ENCODE measurements at places on chromosomes 1 and 21.

DNA sequence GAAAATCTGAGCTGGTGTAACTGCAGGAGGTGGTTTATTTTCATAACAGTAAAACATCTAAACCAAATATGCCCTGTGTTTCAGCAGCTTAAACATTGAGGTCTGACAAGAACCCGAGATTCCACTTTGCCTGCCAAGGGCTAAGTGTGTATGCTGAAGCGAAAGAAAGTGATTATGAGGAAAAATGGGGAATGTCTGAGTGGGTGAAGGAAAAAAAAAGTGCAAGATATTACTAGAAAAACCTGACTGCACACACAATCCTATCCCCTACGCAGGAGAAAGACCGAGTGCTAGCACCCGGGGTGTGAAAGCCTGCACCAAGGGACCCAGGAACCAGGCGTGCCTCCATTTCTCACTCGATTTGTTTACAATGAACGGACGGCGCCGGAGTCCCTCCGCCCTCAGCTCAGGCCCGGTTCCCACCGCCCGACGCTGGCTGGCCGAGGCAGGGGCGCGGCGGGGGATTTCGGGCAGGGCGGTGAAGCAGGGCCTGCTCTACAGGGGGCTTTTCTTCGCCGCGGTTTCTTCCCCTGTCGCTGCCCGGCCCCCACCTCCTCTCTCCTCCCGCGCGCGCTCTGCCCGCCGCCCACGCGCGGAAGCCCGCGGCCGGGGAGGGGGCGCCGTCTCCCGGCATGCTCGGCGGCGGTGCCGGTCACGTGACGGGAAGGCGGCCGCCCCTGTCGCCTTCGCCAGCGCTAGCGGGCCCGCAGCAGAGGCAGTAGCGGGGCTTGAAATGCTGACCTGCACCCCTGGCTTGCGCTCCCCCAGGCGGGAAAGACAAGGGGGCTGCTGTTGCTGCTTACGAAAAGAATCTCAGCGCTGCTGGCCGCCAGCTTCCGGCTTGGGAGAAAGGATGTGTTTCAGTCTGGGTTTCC is 35.9 kb downstream of the ITPKB start:
- peak; percentile 83 for DNase-seq

GRCh38 chr1:68378296-68379084 is 71.3 kb downstream of the RPE65 start:
- no peak for DNase-seq

- no peak for DNase-seq
These were observed 216.9 kb upstream of the SAMSN1 start for GRCh38 chr21:14762734-14763694.

GRCh38 chr1:210332233-210332632 is 3.5 kb downstream of the HHAT start:
- no peak for DNase-seq

DNA sequence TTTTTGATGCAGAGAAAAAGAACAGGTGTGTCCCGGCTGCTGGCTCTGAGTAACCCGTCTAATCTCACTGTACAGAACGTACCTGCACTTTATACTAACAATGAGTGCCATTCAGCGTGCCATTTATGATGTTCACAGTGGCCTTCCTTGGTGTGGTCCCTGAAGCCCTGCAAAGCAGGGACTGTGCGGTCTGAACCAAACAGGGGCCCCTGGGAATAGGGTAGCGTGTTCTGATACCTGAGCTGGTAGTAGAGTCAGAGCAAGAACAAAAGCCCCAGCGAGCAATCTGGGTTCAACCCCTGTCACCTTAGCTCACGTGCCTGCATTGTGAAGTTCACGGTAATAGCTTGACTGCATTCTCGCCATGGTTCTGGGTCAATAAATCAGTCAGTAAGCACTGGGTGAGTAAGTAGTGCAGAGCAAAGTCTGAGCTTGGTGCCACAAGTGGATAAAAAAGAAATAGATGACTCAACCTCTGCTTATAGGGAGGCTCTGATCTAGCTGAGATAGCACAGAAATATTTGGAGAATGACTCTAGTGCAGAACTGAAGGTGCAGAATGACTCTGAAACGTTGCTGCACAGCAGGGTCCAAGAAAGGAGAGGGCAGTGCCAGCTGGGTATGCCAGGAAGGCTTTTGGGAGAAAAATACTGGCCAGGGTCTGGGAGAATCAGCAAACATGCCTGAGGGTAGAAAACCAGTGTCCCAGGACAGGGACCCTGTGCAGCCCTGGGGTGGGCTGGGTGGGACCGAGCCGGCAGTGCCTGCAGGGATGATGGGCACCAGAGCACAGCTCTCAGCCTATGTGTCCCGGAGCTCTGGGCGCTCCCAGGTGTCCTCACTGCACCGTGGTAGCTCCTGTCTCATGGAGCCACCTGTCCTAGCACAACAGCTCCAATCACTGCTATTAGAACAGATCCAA is 125.9 kb downstream of the RHOU start:
- no peak for DNase-seq

GRCh38 chr1:79052829-79053449 is 46.4 kb upstream of the ADGRL4 start:
- DNase-seq, result no peak

GRCh38 chr1:208825300-208825699 is 581.1 kb upstream of the PLXNA2 start:
- no peak for DNase-seq

- no peak for DNase-seq
These were observed 43.8 kb downstream of the NCF2 start for GRCh38 chr1:183546427-183546826.

DNA sequence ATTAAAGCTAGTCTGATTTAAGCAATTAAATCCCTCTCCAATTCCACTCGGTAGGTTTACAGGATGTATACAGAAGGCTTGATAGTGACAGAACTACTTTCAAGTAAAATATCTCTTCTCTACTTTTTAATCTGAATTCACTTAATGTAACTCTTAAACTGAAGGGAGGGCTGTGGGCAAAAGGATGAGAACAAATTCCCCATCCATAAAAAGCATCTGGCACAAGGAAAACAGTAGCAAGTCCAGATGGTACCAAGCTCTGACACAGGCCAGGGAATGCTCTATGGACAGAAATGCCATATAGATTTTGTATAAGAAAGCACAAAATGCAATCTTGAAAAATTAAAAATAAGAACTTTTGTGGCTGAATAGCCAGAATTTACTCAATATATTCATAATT is 53.1 kb upstream of the USH2A start:
- DNase-seq, result no peak

GRCh38 chr1:209513226-209513625 is 70.3 kb upstream of the CAMK1G start:
- no peak for DNase-seq

- no peak for DNase-seq
These were observed 299.7 kb downstream of the GRIK1 start for GRCh38 chr21:29640080-29640508.

DNA sequence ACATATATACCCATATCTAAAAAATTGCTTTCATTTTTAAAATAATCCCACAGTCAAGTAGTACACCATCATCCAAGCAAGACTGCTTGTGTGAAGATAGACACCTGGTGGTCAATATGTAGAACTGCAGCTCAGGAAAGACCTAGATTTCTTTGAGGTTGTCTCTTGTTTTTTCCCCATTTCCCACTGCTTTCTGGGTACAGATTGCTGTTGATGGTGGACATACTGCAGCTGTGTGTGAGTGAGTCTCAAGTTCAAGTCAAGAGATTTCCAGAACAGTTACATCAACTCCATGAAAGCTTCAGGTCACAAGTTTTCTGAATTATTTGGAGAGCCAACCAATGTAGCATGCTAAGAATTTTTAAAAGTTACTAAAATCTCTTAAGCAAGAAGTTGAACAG is 306.4 kb downstream of the DUSP10 start:
- DNase-seq, result no peak

GRCh38 chr1:191668525-191668924 is 489.7 kb upstream of the RGS18 start:
- no peak for DNase-seq

DNA sequence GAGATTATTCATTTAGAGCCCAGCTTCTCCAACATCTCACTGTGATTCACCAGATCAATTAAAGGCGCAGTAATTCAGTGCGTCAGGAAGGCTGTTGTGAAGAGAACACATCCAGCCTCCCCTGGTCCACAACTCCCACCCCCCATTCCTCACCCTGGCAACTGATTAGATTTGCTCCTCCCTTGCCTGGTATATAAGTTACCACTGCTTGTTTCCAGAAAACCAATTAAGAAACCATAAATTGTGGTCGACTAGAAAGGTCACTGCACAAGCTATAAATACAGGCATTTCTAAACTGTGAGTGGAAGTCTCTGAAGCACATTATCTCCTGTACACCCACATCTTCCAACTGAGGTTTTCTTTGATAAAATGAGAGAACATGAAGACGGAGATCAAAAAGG is 41.9 kb downstream of the FAM163A start:
- no peak for DNase-seq

- no peak for DNase-seq
These were observed 29.3 kb downstream of the IQGAP3 start for GRCh38 chr1:156543066-156543465.

- no peak for DNase-seq
These were observed 78.0 kb upstream of the IPO9 start for GRCh38 chr1:201750934-201751333.

- DNase-seq, result no peak
These were observed at the start of gene UBE2Q1 for GRCh38 chr1:154557939-154558719. TSS of gene UBE2Q1 (minus strand) at chr1:154558662. CDS start at chr1:154558553, 109 bp downstream.

DNA sequence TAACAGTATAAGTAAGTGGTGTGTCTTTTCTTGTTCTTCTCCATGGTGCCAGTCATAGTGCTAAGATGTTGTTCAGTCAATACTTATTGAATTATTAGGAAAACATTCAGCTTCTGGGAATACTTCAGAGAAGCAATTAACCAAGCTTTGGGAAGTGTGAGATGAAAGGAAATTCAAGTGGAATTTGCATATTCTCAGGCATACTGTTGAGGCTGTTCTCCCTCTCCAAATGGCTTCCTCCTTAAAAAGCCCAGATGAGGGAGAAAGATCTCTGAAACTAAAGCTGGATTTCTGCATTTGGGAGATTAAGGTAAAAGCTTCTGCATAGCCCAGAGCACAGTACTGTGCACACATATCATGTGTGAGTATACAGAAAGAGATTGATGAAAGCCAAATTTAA is 73.4 kb downstream of the MACF1 start:
- no peak for DNase-seq

DNA sequence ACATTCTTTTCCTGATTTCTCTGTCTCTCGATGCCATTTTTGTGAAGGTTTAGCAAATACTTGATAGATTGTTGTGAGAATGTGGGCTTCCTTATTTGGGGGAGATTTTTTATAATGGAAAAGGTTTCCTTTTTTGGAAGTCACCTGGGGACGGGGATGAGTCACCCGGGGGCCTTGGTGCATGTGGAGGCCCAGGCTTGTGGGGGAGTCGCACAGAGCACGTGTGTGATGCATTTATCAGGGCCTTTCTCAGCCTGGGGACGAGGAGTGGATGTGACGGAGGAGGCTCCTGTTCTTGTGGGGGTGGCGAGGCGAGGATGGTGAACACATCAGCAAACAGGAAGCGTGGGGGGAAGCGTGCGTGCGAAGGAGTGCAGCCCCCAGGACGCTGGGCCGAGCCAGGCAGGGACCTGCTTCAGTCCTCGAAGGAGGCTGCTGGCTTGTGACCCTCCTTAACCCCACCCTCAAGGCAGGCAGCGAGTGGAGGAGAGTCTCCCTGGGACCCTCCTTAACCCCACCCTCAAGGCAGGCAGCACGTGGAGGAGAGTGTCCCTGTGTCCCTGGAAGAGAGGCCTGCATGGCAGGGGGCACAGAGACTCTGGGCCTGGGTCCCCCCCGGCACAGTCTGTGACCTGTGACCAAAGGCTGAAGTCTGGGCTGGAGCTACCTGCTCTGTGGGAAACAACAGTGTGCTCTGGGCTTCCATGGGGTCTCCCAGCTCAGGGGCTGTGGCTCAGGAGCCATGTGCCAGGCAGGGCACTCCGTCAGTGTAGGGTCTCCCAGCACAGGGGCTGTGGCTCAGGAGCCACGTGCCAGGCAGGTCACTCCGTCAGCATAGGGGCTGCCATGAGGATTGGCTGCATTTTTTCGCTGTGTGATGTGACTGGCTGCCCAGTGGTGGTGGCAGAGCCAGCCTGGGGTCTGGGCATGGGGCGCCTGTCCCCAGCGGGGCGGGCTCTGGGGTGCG is 57.2 kb downstream of the AGPAT3 start:
- DNase-seq, result peak; percentile 61

GRCh38 chr1:204742676-204743251 is 57.2 kb upstream of the LRRN2 start:
- no peak for DNase-seq
